GM04504 (cell line): ENCODE measurements at places on chromosomes 4 and X.

DNA sequence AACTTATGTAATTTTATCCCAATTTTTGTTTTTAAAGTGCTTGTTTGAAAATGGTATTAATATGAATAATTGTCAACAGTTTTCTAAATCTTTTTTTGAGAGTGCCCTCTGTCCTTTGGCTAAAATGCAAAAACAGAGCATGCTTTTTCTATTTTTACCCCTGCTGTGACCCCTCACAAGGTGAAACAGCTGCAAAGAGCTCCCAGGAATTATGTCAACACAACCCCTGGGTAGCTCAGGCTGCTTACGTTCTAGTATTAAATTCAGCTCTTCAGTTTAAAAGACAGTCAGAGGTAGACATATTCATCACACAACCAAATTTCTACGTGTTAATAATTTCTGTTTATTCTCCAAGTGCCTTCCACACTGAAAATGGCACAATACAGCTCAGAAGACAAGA lies 367.5 kb downstream of the PRDM5 start:
- no peak for DNase-seq

DNA sequence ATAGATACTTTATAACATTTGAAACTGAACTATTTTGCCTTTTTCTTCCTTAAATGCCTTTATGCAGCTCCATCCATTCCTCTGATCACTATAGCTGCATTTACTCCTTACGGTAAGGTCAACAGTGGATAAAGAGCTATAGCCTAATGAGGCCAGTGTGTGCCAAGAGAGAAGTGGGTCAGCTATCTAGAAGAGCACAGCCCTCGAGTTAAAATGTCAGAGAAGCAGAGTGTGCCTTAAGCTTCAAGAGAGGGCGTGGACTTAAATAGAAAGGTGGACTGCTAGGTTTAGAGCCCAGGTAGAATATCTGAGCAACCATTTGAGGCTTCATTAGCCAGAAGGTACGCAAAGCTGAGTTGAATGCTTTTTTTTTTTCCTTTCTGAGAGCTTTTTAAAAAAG lies 347.4 kb downstream of the BMPR1B start:
- no peak for DNase-seq

- no peak for DNase-seq
Observed at GRCh38 chr4:19522966-19523365, 728.7 kb upstream of the SLIT2 start.

DNA sequence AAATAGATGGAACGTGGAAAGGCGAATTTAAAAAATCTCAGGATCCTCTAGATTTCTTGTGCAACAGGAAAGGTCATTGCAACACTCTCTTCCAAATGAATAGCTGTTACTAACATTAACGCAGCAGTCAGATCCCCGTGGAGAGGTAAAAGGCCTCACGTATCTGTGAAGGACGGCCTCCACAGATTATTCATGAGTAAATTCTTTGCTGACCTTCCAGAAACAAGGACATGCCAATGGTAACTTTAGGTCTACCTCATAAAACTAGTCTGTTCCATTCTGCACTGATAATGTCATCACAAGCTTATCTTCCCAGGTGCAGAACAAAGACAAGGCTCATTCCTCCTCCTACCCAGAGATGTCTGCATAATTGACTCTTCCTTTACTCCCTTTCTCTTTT lies 16.1 kb upstream of the REPS2 start:
- DNase-seq, result no peak

GRCh38 chr4:15598644-15599043 lies 56.5 kb downstream of the FBXL5 start:
- DNase-seq, result no peak

DNA sequence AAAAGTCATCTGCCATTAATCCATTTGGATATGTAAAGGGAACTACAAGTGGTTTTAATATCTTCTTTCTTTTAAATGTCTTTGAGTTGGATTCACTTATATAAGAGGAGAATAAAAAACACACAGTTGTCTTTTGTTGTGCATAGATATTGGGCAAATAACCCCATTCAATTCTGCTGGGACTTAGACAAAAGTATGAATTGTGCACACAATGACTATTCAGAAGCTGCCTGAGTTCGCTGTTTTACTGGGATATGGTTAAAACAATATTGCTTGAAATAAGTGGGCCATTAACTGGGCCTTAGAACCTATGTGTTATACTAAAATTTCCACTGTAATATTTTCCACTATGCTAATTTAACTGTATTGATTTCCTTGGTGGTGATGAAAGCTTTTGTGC lies 71.7 kb downstream of the PCYT1B start:
- DNase-seq, result no peak

- no peak for DNase-seq
Observed at GRCh38 chrX:68238568-68238967, 194.7 kb downstream of the OPHN1 start.

DNA sequence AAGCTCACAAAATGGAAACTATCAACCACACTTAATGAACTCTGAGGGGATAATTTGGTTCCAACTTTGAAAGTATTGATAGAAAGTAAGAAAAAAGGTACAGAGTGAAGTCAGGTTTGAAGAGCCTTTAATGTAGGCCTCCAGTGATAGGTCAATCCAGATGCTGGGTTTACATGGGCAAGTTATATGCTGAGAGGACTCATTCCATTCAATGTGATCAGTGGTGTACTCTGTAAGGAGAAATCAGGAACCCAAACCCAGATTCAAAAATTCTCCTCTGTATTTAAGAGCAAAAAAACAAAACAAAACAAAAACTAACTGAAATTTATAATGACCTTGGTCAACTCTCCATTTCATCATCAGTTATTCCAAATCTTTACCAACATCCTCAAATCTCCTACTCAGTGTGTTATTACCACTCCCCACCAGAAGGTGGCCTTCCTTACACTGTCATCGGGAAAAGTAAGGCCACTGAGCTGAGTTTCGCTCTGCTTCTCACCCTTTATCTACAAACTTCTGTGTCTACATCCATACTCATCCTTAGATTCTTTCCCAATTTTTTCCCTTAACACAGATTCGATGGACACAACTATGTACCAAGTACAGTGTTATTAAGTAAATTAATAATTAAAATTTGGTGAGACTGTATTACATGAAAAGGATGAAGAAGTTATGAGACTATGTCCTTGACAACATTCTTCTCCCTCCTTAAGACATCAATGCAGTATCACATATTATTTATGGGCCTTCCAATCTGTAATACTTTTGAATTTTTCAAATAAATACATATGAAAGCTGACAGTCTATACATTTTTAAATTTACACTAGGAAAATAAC lies 88.3 kb downstream of the ZAR1 start:
- DNase-seq, result peak; percentile 50

DNA sequence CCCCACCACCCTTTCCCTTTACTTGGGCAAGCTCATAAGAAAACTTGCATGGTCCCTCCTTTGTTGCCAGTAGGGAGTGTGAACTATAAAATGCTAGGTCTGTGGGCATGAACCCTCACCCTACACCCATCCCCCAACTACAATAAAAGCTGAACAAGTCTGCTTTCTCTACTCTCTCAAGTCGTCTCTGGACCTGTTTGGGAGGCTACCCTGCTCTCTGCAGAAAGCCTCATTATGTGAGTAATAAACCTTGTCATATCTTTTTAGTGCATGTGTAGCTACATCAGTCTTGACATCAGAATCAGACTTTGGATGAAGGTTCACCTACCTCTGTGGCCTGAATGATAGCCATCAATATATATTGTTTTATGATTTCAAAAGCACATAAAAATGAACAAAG lies 155.4 kb upstream of the FAM241A start:
- DNase-seq, result no peak

GRCh38 chr4:173362666-173363065 lies 8.1 kb upstream of the SAP30 start:
- no peak for DNase-seq

DNA sequence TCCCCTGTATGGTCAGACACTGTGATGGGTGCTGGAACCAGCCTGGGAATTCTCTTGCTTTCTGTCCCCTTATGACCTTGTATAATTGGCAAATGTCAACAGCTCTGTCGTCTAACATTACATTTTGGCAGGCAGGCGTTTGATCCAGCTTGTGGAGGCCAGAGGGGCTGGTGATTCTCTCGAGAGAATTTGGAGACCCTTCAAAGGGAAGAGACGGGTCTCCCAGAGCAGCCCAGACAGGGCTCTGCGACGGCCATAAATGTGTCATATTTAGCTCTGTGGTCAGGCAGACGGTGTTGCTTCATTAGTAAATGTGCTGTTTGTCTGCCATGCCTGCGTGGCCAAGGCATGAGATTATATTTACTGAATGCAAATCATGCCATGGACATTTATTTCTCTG lies 68.7 kb downstream of the SORCS2 start:
- no peak for DNase-seq

DNA sequence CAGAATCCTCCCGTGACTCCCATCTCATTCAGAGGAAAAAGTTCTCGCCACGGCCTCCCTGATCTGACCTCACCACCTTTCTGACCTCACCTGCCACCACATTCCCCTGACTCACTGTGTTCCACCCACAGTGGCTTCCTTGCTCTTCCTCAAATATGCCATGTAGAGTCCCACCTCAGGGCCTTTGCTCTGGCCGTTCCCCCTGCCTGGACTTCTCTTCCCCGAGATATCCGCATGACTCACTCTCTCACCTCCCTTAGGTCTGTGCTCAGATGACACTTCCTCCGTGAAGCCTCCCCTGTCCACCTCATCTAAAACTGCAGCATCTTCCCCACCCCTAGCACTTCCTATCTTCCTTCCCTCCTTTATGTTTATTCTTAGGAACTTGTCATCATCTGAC lies 7.2 kb upstream of the TSPYL2 start:
- DNase-seq, result no peak

GRCh38 chrX:101655534-101655933 lies 4.1 kb downstream of the ARMCX2 start:
- DNase-seq, result no peak

DNA sequence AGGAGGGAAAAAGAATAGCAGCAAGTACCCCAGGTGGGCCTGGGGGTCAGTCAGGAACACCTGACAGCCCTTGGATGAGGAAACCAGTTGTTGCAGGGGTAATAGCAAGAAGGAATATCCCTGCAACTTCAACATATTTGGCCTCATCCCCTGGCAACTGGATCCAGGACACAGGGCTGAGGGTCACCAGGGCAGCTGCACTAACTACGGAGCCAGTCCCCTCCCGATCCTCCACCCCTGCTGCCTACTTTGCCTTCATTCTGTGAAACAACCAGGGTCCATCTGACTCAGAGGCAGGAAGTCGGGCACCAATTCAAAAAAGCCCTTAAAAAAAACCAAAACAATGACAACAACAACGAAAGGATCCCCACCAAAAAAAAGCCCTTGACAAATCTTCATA lies 52.9 kb downstream of the FRMPD3 start:
- DNase-seq, result no peak

GRCh38 chrX:119607018-119607389 lies 780 bp upstream of the NKRF start:
- DNase-seq, result no peak

GRCh38 chr4:140756319-140757231 lies at the start of gene TBC1D9:
Gene TBC1D9 (minus strand): TSS chr4:140756385. CDS start chr4:140756045, 340 bp downstream.
- DNase-seq, result peak; percentile 59

DNA sequence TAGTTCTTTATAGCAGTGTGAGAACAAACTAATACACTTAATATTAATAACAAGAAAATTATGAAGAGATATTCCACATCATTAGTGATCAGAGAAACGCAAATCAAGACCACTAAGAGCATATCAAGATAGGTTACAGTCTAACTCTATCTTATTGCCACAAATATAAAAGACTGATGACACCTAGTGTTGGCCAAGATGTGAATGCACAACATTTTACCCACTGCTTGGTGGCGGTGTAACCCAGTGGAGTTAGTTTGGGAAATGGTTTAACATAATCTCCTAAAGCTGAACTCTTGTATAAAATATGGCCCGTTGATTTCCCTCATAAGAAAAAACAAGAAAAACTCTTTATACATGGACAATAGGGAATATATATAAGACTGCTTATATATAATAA lies 92.4 kb downstream of the SLITRK2 start:
- no peak for DNase-seq

DNA sequence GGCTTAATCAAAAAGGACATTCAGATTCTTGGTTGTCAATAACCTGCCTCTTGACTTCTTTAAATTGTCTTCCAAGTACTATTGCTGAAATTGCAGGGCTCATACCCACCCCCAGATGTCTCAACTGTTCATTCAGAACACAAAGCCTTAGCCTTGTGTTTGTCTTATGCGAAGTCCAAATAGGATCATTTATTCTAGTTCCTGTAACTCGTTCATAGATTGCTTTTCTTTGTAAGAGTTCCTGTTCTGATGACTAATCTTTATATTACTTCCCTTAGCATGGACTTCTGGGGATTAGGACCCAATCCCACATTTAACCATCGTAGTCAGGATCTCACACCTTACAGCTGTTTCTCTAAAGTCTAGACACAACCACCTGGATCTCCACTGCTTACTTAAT lies 226.0 kb downstream of the VEGFC start:
- no peak for DNase-seq

DNA sequence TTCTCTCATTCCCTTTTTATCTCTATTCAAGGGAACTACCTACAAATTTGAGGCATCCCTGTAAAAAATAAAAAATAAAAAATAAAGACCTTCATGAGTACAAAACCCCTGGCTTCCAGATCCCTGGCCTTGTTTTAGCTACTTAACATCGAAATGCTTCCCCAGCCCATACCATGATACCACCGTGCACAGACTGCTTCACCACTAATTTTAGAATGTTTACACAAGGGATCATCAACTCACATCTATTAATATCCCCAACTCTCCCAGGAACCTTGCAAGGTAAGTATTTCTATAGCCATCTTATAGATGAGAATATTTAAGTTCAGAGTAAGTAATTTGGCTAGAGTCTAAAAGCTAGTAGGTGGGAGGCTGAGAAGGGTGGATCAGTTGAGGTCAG lies 51.7 kb downstream of the UCHL1 start:
- DNase-seq, result no peak

GRCh38 chrX:20361890-20362262 lies 95.2 kb upstream of the RPS6KA3 start:
- DNase-seq, result peak; percentile 49

DNA sequence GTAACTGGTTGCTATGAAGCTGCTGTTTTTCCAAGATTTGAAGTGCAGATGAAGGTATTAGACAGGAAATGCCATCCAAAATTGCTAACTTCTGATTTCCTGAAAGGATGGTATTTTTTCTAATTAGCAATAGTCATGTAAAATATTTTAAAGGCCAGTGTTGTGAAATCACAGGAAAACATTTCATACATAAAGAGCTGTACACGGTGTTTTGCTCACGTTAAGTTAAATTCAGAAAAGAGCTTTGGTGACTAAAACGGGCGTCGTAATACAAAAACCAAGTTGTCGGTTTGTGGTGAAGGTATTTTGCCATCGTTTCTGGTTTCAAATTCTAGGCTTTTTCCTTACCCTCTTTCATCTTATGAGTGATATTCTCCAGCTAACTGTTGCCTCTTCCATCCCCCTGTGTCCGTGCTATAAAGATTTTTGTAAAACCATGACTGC lies 39.8 kb downstream of the AFF1 start:
- DNase-seq, result no peak

- no peak for DNase-seq
Observed at GRCh38 chr4:99885687-99886086, 8.5 kb downstream of the LAMTOR3 start.

GRCh38 chr4:47071901-47072341 lies 40.6 kb downstream of the GABRB1 start:
- no peak for DNase-seq
